ENCODE measurements at places on chromosomes 2 and 18.

DNA sequence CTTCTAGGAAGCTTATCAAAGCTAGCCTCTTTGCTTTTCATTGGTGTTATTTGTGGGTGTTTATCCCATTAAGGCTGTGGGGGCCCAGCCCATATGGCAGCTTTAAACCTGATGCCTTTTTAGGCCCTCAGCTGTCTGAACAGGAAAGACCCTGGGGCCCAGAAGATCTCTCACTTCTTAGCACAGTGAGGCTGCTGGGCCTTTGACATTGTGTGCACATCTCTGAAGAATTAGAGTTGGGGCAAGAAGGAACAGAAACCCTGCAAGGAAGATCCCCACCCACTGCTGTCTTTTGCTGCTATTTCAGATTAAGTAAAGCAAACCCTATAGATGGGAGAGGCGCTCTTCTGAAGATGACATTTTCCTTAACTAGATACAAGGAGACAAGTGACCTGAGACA is 250.0 kb downstream of the SMAD2 start:
- DNase-seq = no peak

GRCh38 chr2:133739039-133739438 is 170.8 kb upstream of the NCKAP5 start:
- no peak for DNase-seq

GRCh38 chr2:136361521-136361920 is 243.6 kb upstream of the CXCR4 start:
- no peak for DNase-seq

DNA sequence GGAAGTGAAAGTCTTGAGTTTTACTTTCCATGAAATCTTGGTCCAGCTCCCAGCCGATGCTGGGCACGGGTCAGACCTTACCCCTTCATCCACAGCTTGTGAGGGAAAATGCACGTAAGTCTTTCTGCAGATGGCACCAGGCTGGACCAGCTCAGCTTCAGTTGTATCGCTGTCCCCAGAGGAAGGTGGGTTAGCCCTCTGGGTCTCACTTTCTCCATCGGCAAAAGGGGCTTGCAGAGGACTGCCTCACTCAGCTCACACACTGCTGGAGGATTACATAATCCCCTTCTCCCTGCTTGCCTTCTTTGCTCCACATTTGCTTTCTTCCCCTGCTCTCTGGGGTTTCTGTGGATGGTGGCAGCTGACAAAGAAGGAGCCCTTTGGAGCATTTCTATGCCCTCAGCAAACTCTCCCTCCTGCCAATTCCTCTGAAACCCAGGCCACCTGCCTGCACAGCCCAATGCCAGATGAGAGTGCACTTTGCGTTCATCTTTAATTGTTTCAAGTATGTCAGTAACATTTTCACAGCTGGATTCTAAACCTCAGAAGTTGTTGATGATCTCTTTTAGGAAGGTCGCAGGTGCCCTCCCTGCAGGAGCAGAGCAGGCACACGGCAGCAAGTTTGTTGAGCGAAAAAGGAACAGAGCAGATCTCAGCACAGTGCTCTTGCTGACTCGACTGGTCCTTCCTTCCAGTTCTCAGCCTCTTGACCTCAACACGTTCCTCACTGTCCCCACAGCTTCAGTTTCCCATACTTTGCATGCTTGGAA is 155.6 kb upstream of the GLI2 start:
- DNase-seq = no peak

DNA sequence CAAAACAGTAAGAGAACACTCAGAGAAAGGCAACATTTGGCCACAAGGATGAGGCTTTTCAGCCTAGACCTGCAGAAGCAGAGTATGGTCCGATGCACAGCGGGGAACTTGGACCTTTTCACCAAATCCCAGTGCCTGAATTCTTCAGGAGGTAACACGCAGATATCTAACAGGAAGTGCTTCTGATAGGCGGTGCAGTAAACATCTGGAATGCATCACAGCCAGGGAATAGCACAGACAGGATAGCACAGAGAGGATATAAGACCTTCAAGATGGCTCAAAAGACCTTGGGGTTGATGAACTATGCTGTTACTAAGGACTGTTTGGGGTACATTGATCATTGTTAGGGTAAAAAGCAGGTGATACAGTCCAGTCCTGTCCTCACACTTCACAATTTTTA is 1.7 kb downstream of the TMEM127 start:
- DNase-seq = no peak

DNA sequence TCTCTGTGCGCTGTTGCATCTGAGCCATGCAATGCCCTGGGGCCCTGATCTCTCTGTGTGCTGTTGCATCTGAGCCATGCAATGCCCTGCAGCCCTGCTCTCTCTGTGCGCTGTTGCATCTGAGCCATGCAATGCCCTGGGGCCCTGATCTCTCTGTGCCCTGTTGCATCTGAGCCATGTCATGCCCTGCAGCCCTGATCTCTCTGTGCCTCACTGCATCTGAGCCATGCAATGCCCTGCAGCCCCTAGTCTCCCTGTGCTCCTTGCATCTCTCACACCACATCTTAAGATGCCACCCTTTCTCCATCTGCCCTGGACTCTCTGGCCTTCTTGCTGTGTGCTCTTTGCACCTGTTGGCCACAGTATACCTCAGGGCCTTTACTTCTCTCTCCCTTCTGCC is 56.2 kb downstream of the SOX11 start:
- DNase-seq = no peak

DNA sequence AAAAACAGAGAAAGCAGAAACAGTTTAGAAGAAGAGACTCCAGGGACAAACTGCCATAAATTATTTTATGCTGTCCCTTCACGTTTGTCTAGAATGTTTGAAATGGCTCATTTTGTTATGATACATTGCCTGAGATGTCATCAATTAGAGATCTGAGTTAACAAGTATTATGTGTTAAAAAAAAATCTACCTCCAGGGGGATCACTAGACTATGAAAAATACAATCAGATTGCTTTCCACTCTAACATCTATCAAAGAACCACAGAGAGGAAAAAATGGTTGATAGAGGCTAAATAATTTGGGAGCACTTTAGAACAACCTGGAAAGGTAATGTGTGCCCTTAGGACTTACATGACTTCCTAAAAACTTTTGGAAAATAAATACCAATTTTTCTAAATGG is 103.8 kb upstream of the CCDC150 start:
- DNase-seq = no peak
